ENCODE measurements at places on chromosomes 16 and 17. TPM values are rescaled to one million over a fixed set of nuclear protein-coding genes. Genes with fewer than 3 reads are reported as not detected.

DNA sequence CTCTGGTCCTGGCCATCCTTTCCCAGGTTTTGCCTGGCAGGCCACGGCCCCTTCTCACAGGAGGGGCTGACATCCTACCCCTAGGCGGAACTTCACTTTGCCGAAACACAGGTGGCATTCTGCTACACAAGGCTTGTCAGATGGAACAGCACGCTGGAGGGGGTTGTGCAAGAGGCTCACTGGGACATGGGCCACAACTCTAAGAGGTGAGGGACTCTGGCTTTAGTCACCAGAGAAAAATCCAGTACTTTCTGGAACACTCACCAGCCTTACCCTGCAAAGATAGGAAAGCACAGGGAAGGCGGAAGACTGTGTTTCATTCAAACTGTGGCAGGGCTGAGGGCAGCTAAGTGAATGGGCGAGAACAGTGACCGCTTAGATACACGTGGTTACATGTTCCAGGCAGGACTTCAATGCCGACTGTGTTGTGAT, 18.3 kb downstream of the CDC42EP4 start:
- DNase-seq, result no peak

DNA sequence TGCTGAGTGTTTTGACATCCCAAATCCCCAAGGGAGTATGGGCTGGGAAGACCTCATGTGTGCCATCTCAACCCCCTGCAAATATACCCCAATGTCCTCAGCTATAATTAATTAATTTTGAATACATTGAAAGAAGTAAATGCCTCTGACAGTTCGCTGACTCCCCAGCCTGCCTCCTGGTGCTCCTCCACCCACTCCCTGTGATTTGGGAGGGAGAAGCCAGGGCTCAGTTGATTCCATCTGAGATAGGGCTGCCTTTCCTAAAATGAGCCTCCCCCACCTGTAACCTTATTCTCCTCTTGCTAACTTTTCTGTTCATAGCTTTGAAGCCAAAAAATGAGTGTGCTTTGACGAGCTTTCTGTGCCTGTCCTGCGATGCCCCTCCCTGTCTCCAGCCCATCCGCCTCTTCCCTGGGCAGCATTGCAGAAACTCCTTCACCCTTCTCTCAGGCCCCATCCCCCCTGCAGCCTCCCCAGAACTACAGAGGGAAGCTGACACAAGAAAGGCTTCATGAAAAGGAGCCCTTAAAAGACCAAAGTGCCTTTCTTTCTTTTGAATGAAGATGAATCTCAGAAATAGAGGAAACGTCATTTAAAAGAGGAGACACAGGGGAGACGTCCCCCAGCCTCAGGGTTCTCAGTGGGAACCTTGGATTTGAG, 70.3 kb downstream of the HLF start:
- no peak for DNase-seq

DNA sequence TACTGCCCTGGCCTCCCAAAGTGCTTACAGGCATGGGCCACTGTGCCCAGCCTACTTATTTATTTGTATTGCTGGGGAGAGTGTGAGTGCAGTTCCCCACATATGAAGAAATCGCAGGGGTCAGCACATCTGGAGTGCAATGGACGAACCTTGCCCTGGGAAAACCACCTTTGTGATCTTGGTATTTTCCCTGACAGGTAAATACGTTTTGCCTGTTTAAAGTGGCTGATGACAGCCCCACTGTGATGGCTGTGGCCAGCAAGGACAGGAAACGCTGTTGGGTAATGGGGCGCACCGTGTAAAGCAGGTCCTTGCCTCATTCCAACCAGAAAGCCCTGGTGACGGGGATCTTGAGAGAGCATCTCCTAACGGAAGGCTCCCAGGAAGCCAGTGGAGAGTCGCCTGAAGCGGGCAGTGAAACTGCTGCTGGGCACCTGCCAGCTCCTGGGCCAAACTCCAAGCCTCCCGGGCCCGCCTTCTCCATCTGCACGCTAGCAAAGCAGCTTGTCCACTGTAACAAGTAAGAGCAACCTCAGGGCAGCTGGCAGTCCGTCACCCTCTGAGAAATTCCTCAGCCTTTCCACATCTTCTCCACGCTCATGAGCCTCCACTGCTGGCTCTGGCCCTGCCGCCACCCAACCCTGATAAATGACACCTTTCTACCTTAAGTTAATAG, 17.5 kb downstream of the EMC8 start:
- peak; percentile 55 for DNase-seq

DNA sequence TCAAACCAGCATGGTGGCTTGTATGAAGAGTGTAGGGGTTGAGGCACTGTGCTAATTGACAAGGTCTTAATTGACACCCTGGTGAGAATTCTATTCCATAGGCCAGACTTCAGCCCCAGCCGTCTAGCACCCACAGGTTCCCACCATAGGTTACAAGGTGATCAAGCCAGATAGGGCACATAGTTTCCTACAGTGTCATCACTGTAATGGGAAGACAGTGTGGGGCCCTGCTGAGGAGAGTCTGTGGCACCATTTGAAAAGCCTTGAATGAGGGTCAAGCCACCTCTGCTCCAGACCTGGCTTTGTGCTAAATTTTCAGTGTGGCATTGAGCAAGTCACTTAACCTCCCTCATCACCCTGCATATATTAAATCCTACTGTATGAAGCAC, 36.2 kb downstream of the YPEL2 start:
- no peak for DNase-seq

GRCh38 chr17:55351226-55351625, 70.4 kb downstream of the MMD start:
- DNase-seq, result no peak

BIRC5 gene
- 20.1 TPM for total RNA-seq

TEX19 gene
- total RNA-seq, result not detected

BCKDK gene
- 13.0 TPM for total RNA-seq

Measured in tongue (tissue), 3 donors.